ENCODE measurements at places on chromosomes 16 and 17.

GRCh38 chr17:28421787-28422305, 15.8 kb upstream of the SLC46A1 start:
- DNase-seq: no peak

- no peak for DNase-seq
These were observed 1.4 kb downstream of the NSMCE1 start for GRCh38 chr16:27267037-27267677.

DNA sequence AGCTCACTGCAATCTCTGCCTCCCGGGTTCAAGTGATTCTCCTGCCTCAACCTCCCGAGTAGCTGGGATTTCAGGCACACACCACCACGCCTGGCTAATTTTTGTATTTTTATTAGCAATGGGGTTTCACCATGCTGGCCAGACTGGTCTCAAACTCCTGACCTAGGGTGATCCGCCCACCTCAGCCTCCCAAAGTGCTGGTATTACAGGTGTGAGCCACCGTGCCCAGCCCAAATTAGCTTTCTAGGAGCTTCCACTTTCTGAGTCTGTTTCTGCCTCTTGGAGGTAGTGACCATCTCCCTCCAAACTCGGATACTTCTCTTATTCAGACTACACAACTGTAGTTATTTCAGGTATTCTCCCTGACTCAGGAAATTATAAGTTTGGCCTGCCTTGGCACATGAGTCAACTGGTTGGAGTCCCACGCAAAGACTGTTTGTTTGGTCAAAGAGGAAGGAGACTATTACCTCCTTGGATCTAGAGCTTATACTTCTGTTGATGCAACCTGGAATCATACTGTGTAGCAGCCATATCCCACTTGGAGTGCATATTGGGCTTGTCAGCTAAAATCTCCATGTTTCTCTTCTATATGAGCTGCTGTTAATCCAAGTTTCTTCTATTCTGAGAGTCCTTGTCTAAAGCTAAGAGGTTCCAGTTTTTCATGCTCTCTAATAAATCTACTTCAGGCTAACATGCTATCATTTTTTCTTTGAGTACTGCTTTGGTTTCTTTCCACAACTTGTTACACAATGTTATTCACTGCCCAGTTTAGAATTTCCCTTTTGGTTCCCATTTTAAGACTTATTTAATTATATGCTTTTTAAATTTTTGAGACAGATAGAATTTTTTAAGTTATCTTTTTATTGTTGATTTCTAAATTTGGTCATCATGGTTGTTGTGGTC, 7.5 kb downstream of the IL4R start:
- DNase-seq: no peak

- peak; percentile 83 for DNase-seq
These were observed 618 bp downstream of the TRIM47 start for GRCh38 chr17:75877752-75878173.

DNA sequence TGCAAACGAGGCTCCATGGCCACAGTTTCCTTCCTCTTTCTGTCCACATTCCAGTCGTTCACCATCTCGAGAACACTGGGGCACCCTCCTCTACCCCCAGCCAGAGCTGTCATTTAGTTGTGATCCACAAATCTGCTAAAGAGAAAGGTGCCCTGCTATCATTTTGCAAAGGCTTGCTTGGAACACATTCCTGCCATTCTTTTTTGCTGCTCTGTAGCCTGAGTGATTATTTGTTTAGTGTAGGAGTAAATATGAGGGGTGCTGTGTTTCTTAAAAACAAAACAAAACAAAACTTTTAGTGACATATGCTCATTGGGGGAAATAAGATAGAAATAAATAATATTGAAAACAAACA, 166.7 kb downstream of the PRKCA start:
- DNase-seq: peak; percentile 30

DNA sequence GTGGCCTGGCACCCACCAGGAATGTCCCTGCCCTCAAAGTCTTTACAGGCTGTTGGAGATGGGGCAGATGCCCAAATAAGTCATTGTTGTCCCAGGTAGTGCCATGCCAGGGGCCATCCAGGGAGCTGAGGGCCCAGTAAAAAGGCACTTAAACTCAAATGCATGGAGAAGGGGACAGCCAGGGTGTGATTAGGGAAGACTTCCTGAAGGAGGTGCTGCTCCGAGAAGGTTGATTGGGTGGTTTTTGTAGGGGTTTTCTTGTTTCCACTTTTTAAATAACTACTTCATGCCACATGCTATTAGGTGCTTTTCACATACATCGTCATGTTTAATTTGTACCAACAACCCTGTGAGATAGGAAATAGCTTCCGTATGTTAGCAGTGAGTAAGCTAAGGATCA, 66.9 kb downstream of the RAI1 start:
- no peak for DNase-seq

DNA sequence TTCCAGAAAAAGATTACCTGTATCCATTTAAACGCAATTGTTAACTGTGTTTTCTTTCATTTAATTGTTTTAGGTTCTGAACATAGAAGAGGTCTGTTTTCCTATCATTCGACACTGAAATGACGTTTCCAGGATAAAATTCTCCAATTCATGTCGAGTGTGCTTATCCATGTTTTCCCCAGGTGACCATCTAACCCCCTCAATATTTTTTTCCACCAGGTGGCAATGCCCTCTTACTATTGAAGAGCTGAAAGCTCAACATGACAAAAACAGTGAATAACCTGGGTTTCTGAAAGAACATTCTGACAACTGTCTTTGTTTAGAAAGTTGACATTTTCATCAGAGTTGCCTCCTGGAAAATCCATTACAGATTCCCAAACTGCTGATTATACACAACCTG, 948.7 kb downstream of the KCNJ2 start:
- DNase-seq: peak; percentile 58

DNA sequence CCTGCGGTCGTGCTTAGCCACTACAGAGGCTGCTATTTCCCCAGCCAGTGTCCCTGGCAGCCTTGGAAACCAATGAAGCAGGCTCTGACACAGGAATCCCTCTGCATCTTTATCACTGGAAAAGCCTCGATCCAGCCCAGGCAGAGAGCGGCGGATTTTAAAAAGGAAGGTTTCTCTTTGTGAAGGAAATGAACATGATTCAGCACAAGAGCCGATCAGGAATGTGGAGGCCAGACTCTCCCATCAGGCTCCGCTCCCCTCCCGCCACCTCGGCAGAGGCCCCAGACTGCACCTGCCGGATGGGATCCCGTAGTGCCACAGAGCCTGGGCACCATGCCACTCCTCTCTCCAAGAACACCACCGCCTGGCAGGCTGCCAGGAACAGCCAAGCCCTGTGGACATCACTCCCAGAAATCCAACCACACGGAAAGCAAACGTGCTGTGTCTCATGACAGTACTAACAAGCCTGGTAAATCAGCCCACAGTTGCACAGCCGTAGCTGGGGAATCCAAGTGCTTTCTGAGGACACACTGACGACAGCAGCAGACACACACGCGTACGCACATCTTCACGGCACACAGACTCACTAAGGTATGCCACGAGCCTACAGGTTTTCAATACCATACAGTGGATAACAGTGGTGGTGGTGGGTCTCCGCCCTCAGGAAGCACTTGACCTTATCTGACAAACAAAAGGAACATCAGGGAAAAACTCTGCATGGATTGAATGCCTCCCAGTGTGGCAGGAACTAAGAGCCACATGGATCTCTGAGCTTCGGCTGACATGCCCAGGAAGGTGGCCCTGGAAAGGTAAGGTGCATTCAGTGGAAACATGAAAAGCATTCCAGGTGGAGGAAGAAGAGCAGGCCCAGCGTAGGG, 5.4 kb downstream of the LRRC75A start:
- DNase-seq: peak; percentile 94

DNA sequence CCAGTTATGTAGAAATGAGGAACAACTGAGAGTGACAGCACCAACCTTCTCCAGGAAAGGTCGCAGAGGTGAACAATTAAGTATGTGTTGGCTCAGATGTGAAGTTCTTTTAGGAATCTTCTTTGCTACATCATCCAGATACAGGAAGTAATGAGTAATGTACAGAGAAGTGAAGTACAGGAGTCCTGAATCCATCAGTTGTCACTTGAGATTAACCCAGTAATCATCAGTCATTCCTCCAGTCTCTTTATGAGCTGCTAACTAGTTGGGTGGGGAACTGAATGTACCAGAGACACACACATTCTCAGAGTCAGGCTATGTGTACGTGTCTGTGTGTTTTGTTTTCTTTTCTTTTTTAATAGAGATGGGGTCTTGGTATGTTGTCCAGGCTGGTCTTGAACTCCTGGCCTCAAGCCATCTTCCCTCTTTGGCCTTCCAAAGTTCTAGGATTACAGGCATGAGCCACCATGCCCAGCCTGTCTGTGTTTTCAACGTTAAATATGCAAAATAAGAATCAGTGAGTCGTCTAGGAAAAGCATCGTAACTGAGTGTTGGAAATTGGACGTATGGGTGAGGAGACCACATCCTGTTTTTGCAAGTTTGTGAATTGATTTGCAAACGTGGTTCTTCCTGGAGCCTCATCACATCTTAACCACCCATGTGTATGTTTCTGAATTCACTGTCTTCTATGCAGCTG, 19.9 kb downstream of the ZNF200 start:
- no peak for DNase-seq

GRCh38 chr17:43907998-43908721, 824 bp upstream of the MPP2 start:
- no peak for DNase-seq

DNA sequence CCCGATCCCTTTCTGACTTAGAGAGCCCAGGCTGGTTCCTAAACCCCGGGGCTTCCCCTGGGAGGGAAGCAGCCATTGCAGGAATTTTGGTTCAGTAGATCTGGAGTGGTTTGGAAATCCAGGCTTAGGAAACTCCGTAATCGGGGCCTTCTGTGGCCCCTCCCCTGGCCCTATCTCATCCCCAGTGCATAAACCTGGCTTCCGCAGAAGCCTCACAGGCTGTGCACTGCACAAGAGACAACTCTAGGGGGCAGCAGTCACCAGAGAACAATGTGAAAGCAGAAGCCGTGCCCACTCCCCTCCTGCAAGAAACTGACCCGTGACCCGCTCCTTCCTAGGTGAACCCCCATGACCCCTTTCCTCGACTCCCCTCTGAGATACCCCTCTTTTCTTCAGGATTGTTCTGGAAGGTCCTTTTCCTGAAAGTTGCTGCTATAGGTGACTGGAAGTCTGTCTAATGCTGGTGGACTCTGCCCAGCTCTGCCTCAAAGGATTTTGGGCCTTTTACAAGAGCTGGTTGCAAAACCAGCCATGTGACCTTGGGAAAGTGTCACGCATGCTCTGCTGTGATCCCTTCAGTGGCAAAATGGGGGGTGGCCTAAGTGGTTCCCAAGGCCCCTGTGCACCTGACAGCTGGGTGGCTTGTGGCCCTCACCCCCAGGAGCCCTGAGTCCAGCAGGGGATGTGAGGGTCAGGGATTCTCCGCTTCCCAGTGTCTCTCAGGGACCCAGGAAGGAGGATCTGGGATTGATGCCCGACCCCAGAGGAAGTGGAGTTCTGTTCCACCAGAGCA, 14.4 kb downstream of the GUCY2D start:
- DNase-seq: peak; percentile 65

DNA sequence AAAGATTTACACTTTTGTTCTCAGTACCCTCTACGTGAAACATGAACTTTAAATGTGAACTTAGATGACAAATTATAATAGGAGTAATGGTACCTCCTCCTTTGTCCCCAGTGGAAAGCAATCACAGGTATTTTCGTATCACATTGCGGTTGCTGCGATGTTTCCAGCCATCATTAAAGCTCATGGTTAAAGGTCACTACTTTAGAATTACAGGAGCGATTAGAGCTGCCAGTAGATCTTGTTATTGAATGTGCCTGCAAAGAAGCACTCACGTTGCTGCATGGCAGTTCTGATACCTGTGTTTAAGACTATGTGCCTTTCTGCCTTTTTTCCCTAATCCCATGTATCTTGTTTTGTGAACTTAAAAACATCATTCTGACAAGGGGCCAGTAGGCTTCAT, 301.0 kb downstream of the CPPED1 start:
- DNase-seq: no peak

Measured in ACHN (cell line).